ENCODE measurements at places on chromosomes 5 and 9.

GRCh38 chr5:67283988-67284487 lies 87.4 kb upstream of the CD180 start:
- no peak for DNase-seq

DNA sequence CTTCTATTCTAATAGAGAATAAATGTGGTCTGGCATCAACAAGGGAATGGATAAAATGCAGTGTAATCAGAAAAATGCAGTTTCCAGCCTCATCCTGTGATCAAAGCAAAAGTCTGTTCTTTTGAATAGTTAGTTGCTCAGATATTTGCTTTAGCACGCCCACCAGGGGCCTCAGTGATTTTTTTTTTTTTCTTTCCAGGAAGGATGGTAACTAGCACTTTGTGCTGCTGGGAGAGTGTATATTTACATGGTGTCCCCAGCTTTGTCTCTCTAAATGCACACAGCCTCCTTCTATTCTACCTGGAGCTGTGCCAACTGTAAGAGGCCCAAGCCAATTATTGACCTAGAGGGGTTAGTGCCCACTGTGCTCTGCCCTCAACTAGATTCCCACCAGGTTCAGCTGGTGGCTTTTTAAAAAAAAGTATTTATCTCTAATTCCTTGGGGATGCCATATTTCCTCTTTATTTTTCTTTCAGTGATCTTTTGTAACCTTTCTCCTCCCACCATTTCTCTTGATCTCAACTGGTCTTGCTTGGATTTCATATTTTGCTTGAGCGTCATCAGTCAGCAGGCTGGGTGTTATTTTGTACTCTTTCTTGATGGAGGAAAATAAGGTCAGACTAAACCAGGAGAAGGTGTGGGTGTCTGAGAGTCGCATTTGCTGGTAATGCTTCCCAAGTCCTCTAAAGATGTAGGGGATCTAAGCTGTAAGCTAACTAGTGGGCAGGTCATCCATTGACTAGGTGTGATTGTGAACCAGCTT lies 193.0 kb upstream of the C9orf72 start:
- DNase-seq: no peak

- no peak for DNase-seq
These were observed 30.9 kb upstream of the SREK1 start for GRCh38 chr5:66113160-66113559.

DNA sequence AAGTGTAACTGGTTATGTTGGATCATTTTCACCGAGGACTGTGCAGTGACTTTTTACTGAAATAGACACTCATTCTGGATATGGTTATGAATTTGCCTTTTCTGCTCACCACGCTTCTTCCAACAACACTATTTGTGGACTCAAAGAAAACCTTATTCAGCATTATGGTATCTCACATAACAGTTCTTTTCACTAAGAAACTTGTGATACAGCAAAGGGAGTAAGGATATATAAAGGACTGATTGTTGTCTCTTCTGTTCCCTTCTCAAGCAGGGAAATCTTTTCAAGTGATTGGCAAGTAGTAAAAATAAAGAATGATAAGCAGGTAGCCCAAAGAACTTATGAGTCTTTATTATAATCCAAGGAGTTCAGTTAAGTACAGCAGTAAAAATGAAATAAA lies 131.5 kb upstream of the SV2C start:
- DNase-seq: no peak

DNA sequence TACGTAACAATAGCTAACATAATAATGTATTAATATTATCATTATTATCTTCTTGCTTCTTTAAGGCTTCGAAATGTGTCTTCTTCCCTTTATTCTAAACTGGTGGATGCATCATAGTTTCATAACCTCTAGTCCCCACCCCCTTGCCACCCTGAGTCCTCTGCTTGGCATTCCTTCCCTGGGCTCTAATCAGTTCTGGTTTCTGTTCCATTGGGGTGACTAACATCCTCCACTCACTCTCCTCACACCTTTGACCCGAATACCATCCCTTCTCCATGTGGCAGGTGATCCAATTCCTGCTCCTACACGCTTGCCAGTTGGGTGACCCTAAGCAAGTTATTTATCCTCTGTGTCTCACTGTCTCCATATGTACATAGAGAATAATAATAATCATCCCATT lies 286.1 kb downstream of the TRPM3 start:
- DNase-seq: no peak

GRCh38 chr5:92979716-92980115 lies 601.3 kb downstream of the NR2F1-AS1 start:
- no peak for DNase-seq

DNA sequence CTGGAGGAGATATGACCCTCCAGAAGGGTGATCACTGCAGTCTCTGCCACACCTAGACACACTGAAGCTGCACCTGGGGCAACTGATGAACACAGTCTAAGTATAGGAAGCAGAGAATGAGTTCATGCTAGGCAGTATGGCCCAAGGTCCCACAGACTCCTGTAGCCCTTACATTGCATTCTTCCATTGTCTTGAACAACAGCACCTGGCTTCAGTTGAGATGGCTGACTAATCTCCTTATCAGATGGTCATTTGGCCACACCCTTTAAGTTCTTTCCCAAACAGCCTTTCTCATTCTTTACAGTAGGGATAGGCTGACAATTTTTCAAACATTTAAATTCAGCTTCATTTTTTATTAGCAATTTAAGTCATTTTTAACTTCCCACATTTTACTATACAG lies 23.1 kb downstream of the CENPK start:
- no peak for DNase-seq

GRCh38 chr5:135991429-135991828 lies 36.6 kb upstream of the LECT2 start:
- no peak for DNase-seq

DNA sequence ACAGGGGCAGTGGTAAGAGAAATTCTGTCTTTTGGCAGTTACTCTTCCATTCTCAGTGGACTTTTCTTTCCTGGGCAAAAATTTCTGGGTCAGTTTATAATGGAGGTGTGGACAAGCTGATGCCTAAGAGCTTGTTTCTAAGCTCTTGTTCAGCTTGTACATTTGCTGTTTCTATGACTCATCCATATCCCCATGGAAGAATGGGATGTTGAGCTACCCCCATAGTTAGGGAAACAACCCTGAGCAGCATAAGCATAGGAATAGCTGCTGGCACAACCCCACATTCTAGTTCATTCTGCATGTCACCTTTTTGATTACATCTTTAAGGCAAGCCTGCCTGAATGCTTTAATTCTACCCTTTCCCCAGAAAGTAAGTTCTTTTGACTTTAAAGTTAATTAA lies 173.3 kb downstream of the PSAT1 start:
- DNase-seq: no peak

- DNase-seq: no peak
These were observed 61.5 kb downstream of the SPRY4 start for GRCh38 chr5:142263346-142263745.

DNA sequence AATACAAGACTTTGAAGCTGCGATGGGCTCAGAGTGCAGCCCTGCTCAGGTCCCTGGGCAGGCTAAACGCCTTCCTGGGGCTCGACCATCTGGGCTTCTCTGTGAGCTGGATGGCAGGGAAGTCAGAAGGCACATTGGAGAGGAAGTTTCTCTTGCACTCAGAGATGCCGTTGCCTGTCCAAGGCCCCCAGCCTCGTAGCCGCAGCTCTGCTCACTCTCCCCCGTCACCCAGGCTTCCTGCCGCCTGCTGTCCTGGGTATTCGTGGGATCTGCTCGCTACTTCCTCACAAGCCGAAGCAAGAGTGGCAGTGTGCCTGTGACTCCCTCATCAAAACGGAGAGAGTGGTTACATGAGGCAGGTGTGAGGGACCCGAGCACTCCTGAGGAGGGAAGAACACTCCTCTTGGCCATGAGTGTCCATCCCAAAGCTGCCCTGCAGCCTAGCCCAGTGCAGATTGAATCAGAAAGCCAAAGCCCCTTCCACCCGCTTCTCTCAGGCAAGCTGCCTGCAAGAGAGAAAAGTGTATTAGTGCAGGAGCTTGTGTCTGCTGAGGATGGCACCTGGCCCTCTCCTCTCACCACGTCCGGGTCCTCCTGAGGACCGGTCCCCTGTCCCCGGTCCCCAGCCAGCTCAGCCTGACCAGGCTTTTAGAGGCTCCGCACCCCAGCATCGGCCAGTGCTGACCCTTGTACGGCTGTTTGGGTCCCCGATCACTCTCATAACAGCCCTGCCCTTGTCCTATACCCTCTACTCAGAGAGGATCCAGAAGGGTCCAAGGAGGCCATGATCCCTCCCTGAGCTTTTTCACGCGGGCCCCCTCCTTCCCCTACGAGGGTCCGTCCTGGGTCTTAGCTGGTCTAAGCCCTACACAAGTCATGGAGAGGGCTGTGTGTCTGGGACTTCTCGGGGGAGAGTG lies 7.3 kb downstream of the FCN2 start:
- DNase-seq: peak; percentile 11

DNA sequence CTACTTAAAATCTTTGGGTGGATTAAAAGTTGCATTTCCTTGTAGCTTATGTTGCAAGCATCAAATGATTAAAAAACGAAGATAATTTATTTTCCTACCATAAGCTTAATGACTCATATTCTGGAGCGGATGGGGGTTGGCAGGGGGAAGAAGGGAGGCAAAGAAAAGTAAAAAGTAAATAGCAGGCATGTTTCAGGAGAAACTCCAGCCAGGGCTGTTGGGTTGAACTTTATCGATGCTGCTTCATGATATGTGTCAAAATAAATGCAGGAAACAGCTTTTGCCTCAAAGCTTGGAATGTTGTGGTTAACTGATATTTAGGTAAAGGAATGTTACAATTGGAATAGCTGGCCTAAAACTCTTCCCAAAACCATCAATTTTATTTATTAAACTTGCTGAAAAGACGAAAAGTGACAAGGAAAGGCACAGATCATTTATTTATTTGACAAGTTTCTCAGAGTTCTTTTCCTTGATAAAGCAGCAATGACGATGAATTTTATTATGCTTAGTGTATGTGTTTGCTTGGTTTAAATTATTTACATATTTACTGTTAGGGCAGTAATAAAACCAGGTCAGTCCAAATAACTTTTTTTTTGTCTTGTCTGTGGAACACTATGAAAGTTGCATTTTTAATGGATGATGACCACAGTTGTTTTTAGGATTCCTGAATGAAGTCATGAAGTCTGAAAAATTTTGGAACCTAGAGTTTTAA lies 177.9 kb downstream of the PCSK1 start:
- DNase-seq: no peak

DNA sequence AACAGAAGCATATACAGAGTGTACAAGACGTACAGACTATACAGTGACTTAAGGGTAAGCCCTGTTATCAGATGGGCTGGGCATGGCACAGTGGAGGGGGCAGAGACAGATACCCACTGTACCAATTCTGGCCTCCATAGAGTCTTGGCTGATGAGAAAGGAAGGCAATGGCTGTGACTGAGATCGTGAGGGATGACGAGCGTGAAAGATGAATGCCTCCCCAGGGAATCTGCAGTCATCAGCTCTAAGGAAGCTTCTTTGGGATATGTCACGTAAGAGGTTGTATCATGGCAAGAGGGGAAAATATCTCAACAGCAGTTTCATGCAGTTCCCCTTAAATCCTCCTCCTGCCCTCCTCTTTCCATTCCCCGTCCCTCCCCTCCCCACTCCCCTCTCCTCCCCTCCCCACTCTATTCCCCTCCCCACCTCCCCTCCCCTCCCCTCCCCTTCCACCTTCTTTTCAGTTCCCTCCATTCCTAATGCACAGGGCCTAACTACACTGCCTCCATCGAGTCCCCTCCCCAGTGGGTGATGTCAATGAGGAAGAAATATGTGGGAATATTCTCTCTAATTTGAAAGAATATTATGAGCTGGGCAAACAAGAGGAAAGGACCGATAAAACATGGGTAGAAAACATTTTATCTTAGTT lies 226.4 kb upstream of the DAP start:
- DNase-seq: no peak

GRCh38 chr9:74775396-74775795 lies 112.3 kb downstream of the TRPM6 start:
- DNase-seq: no peak

- DNase-seq: no peak
These were observed 65.2 kb downstream of the RETREG1 start for GRCh38 chr5:16551628-16552027.

DNA sequence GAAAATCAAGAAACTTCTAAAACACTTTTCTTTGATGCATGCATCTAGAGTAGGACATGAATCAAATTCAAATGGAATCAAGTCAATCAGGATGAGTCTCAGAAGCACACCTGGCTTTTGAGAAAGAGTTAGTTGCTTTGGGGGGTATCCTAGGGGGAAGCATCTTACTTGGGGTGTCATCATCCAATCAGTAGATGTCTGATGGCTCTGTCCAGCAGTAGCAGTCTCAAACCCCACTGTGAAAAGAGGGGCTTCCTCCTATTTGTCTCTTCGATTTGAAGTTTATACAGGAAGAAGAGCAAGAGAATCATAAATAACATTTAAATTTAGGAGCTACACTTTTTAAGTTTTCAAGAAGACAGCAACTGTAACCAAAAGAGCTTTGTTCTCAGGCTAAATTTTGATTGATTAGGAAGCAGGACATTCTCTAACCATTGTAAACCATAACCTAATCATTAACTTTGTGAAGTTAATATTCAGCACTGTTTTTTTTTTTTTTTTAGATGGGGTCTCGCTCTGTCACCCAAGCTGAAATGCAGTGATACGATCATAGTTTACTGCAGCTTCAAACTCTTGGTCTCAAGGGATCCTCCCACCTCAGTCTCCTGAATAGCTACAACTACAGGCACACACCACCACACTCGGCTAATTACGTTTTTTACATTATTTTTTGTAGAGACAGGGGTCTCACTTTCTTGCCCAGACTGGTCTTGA lies 614.7 kb downstream of the CSNK1G3 start:
- no peak for DNase-seq

DNA sequence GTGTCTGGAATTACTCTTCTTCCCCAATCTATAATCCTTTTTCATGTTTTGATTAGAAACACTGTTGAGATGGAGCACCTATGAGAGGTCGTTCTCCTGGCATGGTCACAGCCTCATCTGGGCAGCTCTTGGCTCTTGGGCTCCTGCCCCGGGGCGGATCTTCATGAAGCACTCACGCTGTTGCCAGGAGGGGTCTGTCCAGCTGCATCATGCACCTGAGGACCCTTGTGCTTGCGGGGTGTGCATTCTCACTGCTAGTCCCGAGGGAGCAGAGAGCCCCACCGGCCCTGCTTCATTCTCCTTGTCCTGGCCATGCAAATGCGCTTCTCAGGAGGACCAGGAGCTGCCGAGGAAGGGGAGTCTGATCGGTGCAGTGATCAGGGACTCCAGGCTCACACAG lies 117.6 kb upstream of the S1PR3 start:
- no peak for DNase-seq

- no peak for DNase-seq
These were observed 23.1 kb downstream of the IQGAP2 start for GRCh38 chr5:76425928-76426804.

DNA sequence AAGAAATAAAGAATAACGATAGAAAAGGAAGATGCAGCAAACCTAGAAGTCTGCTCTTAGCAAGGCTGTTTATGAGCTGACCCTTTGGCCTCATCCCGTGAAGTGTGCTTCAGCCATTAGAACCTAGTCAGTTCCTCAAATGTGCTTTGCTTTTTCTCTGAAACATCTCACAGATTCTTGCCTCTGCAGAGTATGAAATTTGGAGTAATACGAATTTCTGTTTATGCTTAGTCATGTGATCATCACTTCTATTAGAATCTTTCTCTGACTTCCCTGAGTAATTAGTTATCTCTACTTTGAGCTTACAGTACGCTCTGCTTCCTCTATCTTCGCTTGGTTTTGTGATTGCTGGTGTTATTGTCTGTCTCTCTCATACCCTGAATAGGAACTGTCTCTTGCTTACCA lies 11.3 kb downstream of the CYSTM1 start:
- DNase-seq: no peak

Data from central memory CD8-positive, alpha-beta T cell (primary cell).